ENCODE measurements at places on chromosomes 6 and 20. TPM values are rescaled to one million over a fixed set of nuclear protein-coding genes. Genes with fewer than 3 reads are reported as not detected.
A peak's percentile ranks its signal among the peaks of the same experiment; 100 is the strongest.

GRCh38 chr20:50291254-50292078, 100.8 kb downstream of the CEBPB start:
- no peak for DNase-seq

Gene ERGIC3
- total RNA-seq = 187 TPM

Gene VSX1
- not detected for total RNA-seq

Gene LTA
- total RNA-seq = not detected

Gene POM121L2
- not detected for total RNA-seq

DNA sequence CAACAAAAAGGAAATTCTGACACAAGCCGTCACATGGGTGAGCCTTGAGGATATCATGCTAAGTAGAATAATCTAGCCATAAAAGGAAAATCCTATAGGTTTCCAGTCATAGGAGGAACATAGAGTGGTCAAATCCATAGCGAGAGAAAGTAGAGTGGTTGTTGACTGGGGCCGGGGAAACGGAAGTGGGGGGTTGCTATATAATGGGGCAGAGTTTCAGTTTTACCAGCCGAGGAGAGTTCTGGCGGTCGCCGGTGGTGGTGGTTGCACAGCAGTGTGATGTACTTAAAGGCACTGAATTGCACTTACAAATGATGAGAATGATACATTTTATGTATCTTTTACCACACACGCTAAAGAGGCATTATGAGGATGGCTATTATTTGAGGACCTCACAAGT, 4.9 kb downstream of the GPR31 start:
- no peak for DNase-seq

Gene PLAGL2
- 44.4 TPM for total RNA-seq

DNA sequence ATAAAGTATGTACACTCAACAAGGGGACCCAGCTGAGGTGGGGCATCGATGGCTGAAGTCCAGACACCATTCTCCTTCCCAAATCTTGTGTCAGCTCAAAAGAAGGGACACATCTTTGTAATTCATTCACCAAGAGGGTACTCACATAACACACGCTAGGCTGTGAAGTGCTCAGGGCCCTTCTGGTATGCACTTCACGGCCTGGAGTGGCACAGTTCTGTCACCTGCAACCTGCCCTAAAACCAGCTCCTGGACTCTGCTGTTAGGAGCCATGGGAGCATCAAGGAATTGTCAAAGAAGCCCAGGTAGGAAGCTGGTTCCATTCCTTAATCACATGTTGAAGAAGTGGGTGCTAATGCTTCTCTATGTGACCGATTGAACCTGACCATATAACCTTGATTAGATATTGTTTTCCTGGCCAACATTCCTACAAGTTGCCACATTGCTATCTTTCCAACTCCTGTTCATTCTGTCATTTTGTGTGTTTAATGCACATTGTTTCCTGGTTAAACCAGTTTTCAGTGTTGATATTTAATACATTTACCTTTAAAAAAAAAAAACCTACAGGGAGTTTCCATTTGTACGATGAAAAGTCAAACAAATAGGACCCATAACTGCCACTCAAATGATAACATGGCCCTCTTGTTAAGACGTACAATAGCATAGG, 127.3 kb downstream of the TNFRSF21 start:
- DNase-seq = no peak

GRCh38 chr6:155187994-155188706, 75.7 kb upstream of the CLDN20 start:
- no peak for DNase-seq

- DNase-seq = no peak
Observed at GRCh38 chr6:68144667-68145066, 490.4 kb upstream of the ADGRB3 start.

Gene ORC3
- 52.9 TPM for total RNA-seq

DNA sequence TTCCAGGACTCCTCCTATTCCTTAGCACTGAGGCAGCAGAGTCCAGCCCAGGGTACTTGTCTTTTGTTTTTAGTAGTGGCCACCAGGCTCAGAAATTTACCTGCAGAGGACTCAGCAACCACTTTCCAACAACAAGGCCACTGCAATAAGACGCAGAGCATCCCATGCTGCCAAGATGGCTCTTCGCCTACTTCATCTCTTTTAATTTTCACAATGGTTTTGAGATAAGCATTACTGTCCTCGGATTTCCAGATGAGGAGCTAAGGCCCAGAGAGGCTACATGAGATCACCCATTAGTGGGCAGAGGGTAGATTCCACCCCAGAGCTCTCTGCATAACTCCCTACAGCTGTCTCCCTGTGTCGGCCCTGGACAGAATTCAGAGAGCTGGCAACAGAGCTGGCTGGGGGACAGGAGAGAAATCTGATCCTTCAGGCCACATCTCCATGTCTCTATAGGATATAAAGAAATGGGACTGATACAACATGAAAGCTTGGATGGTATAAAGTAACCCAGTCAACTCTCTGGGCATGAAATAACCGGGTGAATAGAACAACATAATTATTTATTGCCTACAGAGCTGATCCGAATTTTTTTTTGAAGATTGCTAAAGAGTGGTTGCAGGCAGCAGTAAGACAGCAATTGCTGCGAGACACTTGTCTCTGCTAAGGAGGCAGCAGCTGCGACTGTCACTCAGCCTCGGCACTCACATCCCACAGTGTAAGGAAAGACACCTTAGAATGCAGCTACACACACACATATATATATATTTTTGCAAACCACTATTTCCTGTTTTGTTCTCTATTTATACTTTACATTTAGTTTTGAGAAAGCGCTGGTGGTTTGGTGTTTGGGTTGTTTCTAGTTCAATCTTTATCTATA, 37.2 kb downstream of the SCML4 start:
- DNase-seq = no peak

Gene SLC35D3
- 0.57 TPM for total RNA-seq

- no peak for DNase-seq
Observed at GRCh38 chr6:40550202-40551101, 36.7 kb downstream of the LRFN2 start.

- DNase-seq = no peak
Observed at GRCh38 chr20:15265581-15266309, 928.3 kb upstream of the FLRT3 start.

Gene SDCBP2
- 1.9 TPM for total RNA-seq

GRCh38 chr20:40980106-40980827, 48.4 kb upstream of the TOP1 start:
- no peak for DNase-seq

GRCh38 chr20:40197691-40198090, 491.3 kb downstream of the MAFB start:
- DNase-seq = no peak

DNA sequence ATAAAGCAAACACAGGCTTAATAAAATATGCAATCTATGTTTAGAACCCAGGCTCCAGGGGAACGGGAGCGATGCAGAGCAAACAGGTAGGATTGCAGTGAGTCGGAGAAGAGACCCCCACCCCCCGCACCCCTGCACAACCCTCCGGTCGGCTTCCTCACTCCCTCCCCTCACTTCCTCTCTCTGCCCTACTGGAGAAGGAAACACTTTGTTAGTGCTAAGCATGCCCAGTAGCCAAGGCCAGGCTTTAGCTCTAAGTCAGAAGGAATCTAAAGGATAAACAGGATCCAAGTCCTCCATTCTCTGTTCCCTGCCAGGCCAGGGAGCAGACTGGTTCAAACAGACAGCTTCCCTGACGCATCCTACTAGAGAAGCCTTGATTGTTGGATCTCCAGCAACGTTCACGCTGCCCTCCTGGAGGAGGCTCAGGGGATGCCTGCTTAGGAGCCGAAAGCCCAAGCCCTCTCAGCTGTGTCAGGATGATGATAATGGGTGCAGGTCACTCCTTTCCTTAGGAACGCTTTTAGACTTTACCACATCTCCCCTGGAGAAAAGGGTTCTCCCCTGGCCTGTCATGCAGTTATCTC, 14.7 kb downstream of the FOXQ1 start:
- no peak for DNase-seq

Gene KCNG1
- 13.2 TPM for total RNA-seq

DNA sequence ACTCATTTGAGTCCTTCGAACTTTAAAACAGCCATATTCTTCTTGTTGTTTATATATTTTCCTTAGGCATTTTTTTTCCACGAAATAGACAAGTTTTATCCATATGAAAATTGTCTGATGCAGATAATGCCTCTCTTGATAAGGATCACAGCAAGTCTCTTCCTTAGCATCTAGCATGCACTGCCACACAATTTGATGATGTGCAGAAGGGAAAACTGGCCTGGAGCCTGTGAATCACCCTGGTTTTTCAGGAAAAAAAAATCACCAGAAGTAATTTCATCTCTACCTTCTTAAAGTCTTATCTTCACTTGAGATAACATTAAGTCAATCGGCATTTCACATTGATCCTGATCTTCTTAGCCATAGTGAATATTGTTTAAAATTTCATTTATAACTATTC, 199.8 kb downstream of the TENT5A start:
- DNase-seq = no peak

GRCh38 chr6:7087066-7087465, 20.7 kb upstream of the RREB1 start:
- DNase-seq = no peak

- DNase-seq = no peak
Observed at GRCh38 chr20:53819973-53820451, 226.4 kb upstream of the ZNF217 start.

DNA sequence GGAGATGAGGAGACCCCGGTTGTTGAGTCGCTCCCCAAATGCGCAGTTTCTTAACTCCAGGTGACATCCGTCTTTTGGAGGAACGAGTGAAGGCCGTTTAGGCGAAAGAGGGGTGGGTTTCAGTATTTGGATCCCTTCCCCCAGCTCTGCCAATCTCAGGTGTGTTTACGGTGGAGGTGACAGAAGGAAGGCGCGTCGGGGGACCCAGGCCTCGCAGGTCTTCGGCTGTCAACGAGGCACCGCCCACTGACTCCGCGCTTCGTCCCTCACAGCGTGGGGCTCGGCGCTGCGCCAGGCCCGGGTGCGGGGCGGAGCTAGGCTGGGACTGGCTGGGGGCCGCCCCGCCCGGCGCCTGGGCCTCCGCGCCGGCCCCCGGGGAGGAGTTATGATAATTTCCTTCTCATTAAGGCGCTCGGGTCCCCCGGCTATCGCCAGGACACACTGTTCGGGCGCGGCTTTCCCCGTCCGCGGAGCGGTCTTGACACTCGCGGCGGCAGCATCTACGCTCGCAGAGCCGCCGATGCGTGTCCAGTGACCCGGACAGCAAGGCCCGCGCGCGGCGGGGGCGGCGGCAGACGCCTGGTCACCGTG, at the start of gene TFAP2C:
TFAP2C (plus strand) TSS at position 434 of the 591 bp plus-strand sequence. CDS start 239 bp downstream, outside the sequence.
- DNase-seq = peak; percentile 84

- DNase-seq = no peak
Observed at GRCh38 chr6:44269921-44270525, at the start of gene TMEM151B. Gene TMEM151B, plus strand, starts transcription at chr6:44270450. Its CDS starts 293 bp downstream, at chr6:44270743.

DNA sequence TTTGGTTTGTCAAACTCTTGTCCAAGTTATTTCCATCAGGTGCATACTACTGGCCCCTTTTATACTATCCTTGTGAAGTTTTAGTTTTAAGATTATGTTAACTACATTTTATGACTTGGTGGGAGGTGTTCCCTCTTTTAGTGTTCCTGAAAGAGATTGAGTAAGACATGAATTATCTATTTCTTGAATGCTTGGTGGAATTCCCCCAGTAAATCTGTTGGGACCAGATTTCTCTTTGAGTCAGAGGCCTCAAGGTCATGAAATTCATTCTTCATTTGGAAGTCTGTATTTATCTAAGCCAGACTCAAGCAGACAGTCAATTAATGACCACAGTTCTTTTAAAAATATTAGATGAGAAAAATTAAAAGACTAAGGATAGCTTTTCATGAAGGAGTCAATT, 81.3 kb downstream of the MOXD1 start:
- no peak for DNase-seq

DNA sequence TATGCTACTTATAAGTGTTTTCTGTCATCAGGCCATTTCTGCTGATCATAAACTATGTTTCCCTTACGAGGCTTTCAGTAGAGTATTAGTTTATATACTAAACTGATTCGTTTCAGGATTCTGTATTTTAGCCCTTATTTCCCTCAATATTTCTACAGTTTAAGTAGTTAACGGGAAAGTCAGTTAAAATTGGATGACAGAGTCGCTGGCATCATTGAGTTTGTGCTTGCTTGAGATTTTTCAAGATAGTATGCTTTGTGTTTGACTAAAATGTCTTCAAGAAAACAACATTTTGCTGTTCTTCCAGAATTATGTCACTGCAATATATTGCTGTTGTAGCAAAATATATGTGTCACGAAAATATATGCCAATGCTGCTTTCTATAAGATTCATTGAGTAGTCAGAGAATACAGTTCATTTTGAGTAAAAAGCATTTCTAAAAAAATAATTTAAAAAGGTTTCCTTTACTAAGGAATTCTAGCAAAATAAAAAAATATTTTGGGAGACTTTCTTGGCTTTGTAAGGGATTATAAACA, 51.4 kb downstream of the NCOA7 start:
- DNase-seq = no peak

Gene TGM2
- total RNA-seq = 1.1 TPM

DNA sequence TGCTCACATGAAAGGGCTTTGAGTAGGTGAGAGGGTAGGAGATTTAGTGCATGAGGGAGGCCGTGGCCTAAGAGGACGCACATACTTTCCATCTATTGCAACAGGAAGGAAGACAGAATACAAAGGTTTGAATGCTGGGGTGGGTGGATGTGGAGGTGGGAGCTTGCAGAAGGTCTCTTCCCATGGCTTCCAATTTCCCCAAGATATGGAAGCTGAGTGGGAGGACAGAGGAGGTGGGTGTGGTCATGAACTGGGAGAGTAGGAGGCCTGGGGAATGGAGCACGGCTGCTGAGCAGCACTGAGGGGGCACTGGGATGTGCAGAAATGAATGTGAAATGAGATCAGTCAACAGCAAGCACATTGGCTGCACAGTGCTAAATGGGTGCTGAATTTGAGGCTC, 70.3 kb downstream of the SCML4 start:
- no peak for DNase-seq

- DNase-seq = no peak
Observed at GRCh38 chr6:25486550-25486949, 165.5 kb upstream of the SCGN start.

Gene VSTM2L
- total RNA-seq = 2.2 TPM

- peak; percentile 72 for DNase-seq
Observed at GRCh38 chr6:99590728-99591672, 15.6 kb upstream of the PRDM13 start.

DNA sequence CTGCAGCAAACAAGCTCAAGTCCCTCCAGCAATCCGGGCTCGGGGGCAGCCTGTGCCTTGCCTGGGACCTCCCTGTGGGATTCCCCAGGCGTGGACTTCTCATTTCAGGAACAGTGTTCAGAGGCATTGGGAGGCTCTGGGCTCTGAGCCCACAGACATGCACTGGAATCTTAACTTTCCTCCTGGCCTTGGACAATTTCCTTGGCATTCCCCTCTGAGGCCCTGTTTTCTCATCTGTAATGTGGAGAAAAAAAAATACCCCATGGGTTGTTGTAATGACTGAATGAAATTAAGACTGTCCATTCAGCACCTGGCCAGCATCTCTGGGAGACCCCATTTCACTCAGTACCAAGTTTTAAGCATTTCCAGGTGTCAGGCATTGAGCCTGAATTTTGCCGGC, 17.6 kb downstream of the BPIFB4 start:
- DNase-seq = no peak

GRCh38 chr6:56933650-56934049, 21.3 kb upstream of the BEND6 start:
- DNase-seq = no peak

Measured in H9 (cell line).